ENCODE measurements at places on chromosomes 7 and 10.
A peak's percentile ranks its signal among the peaks of the same experiment; 100 is the strongest.

GRCh38 chr10:52064084-52064845 is 249.8 kb upstream of the DKK1 start:
- no peak for DNase-seq

DNA sequence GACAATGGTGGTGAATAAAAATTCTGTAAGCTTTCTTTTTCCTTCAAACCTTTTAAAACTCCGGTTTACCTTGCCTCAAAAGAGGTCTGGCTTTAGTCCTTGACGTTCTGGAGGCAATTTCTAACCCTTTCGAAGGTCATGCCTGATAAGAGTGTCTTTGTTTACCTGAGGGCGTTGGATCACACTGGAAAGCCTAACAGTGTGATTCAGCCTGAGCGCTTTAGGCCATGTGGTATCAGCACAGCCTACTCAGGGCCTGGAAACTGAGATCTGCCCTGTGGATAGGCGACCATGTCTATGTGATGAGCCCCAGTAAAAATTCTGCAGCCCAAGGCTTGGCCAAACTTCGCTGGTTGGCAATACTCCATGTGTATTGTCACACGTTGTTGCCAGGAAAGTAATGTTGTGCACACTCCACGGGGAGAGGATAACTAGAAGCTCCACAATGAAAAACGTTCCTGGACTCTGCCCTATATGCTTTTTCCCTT is 10.7 kb downstream of the CCDC6 start:
- DNase-seq: no peak

DNA sequence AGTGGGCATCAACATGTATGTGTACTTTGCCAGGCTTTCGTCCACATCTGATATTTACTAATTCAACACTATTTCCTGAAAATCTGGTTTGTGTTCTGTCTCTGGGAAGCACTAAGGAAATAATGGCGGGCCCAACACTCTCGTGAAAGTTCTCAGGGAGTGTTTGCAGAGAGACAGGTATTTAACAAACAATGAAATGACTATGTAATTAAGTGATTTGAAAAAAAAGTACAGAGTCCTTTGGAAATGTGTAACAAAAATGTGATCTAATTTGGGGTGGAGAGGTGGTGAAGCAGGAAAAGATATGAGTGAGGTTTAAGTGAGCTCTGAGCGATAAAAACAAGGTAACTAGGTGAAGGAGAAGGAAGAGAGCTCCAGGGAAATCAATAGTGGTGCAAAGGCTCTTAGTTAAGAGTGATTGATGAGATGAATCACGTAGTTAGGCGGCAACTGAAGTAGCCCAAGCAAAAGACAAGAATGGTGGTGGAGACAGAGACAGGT is 95.3 kb upstream of the DNAJB12 start:
- no peak for DNase-seq

GRCh38 chr10:7133958-7134357 is 276.9 kb downstream of the SFMBT2 start:
- no peak for DNase-seq

- no peak for DNase-seq
Observed at GRCh38 chr7:149819961-149820340, 18.2 kb upstream of the ZNF862 start.

DNA sequence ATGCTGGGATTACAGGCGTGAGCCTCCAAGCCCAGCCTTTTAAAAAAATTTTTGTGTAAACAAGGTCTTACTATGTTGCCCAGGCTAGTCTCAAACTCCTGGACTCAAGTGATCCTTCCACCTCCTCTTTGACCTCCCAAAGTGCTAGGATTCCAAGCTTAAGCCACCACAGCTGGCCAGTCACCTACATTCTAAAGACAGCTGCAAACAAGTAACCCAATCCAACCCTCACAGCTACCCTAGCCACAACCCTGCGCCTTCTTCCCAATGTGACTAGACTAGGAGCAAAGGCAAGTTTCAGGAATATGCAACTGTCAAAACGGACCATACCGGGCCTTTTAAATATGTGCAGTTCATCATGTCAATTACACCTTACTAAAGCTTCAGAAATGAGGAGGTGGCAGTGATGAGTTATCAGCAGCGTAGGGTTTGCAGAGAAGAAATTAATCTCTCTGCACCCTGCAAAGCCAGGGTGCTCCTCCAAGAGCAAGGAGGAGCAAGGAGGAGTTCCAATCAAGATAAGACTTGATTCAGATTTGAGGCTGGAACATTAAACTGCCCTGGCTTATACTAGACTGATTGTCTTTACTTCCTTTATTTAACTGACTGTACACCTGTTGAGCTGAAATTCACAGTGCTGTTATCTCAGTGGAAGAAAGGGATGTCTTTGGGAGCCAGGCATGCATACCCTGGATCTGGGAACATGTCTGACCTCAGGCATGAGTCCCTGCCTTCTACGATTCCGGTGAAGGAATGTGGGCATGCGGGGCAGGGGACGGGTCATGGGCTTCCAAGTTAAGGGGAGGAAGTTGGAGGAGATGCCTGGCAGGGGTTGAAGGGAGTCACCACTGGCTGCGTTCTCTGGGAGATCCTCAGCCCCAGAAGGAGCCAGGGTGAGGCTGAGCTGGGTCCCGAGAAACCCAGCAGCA is 15.5 kb upstream of the TMEM120A start:
- DNase-seq: no peak

GRCh38 chr7:157473051-157473569 is 136.3 kb downstream of the DNAJB6 start:
- DNase-seq: no peak

GRCh38 chr10:5746197-5746596 is 61.6 kb downstream of the TASOR2 start:
- no peak for DNase-seq

GRCh38 chr10:100485366-100485765 is 22.6 kb downstream of the WNT8B start:
- no peak for DNase-seq

- no peak for DNase-seq
Observed at GRCh38 chr7:130972201-130972600, 238.2 kb upstream of the KLF14 start.

- peak; percentile 69 for DNase-seq
Observed at GRCh38 chr7:128919881-128920799, 9.6 kb upstream of the KCP start.

DNA sequence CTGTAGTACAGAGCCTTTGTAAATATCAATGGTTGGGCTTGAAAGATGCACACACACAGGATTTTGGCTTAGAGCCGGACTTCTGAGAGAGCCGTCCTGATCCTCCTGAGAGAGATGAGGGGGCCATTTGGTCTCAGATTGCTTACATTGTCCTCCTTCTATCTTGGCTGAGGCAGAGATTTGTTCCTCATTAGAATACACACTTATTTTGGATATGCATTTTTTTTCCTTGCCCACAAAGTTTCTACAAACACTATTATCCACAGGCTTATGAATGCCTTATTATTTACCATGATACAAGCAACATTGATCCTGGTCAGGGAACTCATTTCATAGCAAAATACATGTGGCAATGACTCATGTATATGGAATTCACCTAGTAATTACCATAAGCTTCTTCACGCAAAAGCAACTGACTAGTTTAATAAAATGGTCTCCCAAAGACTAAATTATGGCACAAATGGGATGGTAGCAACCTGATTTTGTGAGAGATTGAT is 175.3 kb downstream of the MDFIC start:
- peak; percentile 55 for DNase-seq

GRCh38 chr7:119046068-119046467 is 821.6 kb downstream of the ANKRD7 start:
- no peak for DNase-seq

DNA sequence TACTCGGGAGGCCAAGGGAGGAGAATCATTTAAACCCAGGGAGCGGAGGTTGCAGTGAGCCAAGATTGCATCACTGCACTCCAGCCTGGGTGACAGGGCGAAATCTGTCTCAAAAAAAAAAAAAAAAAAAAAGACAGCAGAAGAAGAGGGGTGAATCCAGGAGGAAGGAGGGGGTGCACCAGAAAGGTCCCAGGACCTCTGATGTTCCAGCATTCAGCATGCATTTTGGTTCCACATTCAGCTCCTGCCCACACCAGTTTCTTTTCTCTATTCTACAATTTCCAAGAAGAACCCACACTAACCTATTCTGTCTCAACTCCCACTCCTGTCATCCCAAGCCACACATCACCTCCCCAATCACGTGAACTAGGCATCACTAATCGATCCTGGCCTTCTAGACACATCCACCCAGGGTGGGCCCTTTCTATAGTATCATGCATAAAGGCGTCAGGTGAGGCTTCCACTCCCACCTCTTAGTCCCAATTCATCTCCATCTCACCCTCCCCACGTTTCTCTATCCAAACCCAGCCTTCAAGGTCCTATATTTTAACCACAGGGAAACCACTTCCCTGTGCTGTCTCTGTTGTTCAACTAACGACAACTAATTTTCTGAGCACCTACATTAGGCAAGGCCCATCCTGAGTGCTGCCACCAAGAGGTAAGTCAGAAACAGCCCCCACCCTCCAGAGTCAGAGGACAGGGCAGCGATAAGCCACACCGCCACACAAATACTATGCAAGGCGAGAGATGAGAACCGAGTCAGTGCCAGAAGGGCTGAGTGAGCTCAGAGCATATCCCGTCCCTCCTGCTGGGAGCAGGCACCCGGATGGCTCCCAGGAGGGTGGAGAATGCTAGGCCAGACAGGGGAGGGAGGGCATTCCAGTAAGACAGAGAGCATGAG is 2.2 kb downstream of the ANXA11 start:
- peak; percentile 91 for DNase-seq

DNA sequence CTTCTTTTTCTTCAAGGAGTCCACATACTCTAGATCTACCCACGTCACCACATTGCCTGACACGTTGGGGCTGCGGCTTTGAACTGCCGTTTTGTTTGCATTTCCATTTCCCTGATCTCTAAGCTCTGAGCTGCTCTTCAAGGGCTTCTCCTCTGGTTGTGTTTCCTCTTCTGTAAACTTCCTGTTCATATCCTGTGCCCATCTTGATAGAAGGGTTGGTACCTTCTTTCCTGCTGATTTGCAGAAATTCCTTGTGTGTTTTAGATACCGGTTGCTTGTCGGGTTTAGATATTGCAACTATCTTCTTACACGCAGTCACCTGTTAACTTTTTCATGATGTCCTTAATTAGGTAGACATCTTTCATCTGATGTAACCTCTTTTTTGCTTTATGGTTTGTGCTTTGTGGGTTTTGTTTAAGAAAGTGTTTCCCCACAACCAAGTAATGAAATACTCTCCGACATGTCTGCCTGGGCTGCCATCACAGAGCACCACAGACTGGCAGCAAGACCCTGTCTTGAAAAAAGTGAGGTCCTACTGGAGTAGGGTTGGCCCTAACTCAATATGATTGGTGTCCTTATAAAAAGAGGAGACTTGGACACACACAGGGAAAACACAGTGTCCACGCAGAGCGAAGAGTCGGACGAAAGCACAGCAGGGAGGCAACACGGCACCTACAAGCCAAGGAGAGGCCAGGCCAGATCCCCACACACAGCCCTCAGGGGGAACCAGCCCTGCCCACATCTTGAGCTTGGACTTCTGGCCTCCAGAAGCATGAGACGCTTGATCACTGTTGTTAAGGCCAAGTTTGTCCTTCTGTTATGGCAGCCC is 99.1 kb upstream of the PDGFA start:
- DNase-seq: no peak

DNA sequence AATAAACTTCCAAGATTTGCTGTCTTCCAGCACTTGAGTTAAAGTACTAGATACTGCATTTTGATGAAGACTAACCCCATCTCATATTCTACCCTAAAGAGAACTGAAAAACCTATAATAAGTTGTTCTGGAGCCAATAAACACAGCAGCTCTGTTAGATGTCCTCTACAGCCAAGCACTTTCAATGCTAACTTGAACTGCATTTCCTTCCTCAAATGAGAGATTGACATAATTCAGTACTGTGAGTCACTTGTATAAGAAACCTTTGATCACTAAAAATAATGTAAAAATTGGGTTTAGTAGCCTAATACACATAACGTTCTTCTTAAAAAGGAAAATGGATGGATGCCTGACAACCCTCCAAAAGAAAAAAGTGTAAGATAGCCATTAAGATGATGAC is 81.3 kb downstream of the ITGB8 start:
- no peak for DNase-seq

GRCh38 chr10:22341190-22341925 is 3.9 kb upstream of the SPAG6 start:
- DNase-seq: no peak

- DNase-seq: no peak
Observed at GRCh38 chr10:124183617-124184016, 90.2 kb upstream of the CHST15 start.

- no peak for DNase-seq
Observed at GRCh38 chr7:28005847-28006231, 174.8 kb downstream of the JAZF1 start.

DNA sequence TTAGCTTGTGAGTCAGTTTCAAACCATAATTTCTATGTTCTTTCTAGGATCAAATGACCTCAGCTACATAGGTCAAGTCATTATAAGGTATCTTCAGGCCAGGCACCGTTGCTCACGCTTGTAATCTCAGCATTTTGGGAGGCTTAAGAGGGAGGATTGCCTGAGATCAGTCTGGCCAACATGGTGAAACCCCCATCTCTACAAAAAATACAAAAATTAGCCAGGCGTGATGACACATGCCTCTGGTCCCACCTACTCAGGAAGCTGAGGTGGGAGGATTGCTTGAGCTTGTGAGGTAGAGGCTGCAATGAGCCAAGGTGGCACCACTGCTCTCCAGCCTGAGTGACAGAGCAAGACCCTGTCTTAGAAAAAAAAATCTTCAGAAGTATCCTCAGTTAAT is 362.3 kb downstream of the GATA3 start:
- no peak for DNase-seq

- peak; percentile 81 for DNase-seq
Observed at GRCh38 chr7:23261843-23262452, 15.4 kb downstream of the GPNMB start.

DNA sequence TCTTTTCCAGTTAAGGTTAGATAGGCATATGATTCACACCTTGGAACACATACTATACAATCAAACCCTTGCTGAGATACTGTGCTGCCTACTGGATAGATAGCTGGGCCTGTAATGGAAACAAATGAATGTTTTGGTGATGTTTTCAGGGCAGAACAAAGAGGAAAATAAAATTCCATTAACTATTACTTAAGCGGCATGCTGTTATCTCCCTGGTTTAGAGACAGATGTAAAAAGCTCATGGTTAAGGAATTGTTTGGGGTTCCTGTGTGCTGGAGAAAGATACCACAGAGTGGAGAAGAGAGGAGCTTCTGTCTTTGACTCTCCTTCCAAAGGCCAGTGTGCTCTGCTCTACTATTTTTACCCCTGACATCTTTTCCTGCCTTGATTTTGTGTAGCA is 341.1 kb downstream of the PLXDC2 start:
- DNase-seq: no peak

GRCh38 chr10:114526504-114527238 is 122.4 kb upstream of the AFAP1L2 start:
- DNase-seq: no peak

GRCh38 chr10:78338717-78339116 is 305.1 kb downstream of the RPS24 start:
- DNase-seq: no peak

GRCh38 chr10:112389271-112389822 is 15.4 kb downstream of the ACSL5 start:
- DNase-seq: peak; percentile 42

Data from ACHN (cell line).